ENCODE measurements at places on chromosomes 4 and X. TPM values are rescaled to one million over a fixed set of nuclear protein-coding genes. Genes with fewer than 3 reads are reported as not detected.

Gene EFNB1
- 5.7 TPM for total RNA-seq

Gene AKAP14
- total RNA-seq, result not detected

Gene NALF2
- total RNA-seq, result 0.69 TPM

Gene ODAM
- not detected for total RNA-seq

Gene PRKG2
- total RNA-seq, result 0.62 TPM

Gene ARHGAP10
- 12.4 TPM for total RNA-seq
